ENCODE measurements at places on chromosomes 3 and 15. TPM values are rescaled to one million over a fixed set of nuclear protein-coding genes. Genes with fewer than 3 reads are reported as not detected.

MEIS2 gene
- 186 TPM for total RNA-seq

SLC24A5 gene
- total RNA-seq: 0.92 TPM

NUSAP1 gene
- total RNA-seq: 38.8 TPM

NRG4 gene
- 1.8 TPM for total RNA-seq

PLA2G4D gene
- total RNA-seq: under 0.01 TPM

SLC28A2 gene
- total RNA-seq: not detected

ATP13A5 gene
- 0.92 TPM for total RNA-seq

GPR160 gene
- total RNA-seq: 5.3 TPM

PLIN1 gene
- total RNA-seq: under 0.01 TPM

IFT80 gene
- 65.3 TPM for total RNA-seq

ZBBX gene
- 18.9 TPM for total RNA-seq

DUOX2 gene
- under 0.01 TPM for total RNA-seq

CIB2 gene
- 41.5 TPM for total RNA-seq

COL6A5 gene
- 0.69 TPM for total RNA-seq

SNX4 gene
- total RNA-seq: 84.7 TPM

GOLGB1 gene
- total RNA-seq: 40.8 TPM

CYP1A1 gene
- 0.23 TPM for total RNA-seq

SQOR gene
- total RNA-seq: 4.2 TPM

GOLGA8J gene
- 0.23 TPM for total RNA-seq

THBS1 gene
- total RNA-seq: 10.4 TPM

CNBP gene
- 165 TPM for total RNA-seq

PRR20G gene
- not detected for total RNA-seq

CHP1 gene
- total RNA-seq: 60.9 TPM

CHRFAM7A gene
- 14.8 TPM for total RNA-seq

ZNF592 gene
- 7.2 TPM for total RNA-seq

KIF15 gene
- total RNA-seq: 13.4 TPM

SCAANT1 gene
- total RNA-seq: not detected

RASGRP1 gene
- 14.5 TPM for total RNA-seq

GOLGA8O gene
- total RNA-seq: 0.46 TPM

All from diencephalon (tissue), 1 donor.